ENCODE measurements at places on chromosomes 6 and 20. TPM values are rescaled to one million over a fixed set of nuclear protein-coding genes. Genes with fewer than 3 reads are reported as not detected.

DNA sequence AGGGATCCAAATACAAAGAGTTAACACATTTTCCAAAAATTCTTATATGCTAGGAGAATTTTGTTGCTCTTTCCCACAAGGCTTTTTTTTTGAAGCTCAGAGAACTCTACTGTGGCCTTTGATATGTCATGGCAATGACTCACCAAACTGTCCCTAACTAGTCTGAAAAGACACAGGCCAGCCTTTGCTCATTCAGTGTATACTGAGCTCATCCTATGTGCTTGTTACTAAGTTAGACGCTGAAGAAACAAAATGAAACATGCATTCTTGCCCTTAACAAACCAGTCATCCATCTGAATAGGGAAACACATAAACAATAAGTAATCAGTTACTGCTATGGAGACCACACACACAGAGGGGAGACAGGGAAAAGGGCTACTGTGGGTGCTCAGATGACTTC is 291.8 kb downstream of the FOXC1 start:
- DNase-seq, result peak; percentile 14

DNA sequence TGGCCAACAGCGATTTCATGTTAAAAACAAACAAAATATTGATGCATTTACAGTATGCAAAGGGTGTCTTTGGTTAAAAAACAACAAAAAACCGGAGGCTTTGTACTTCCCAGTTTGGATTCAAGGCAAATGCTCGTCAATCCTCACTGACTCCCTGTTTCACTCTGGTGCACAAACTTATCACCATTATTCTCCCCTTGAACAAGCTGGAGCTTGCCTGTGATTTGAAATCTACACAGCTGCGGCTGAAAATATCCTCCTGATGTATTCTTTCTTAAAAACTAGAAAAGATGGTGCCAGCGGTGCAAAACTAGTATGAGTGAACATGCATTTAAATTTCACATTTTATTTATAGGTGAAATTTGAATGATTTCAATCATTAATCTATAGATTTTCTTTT is 3.3 kb downstream of the PERP start:
- no peak for DNase-seq

Gene SLA2
- 0.11 TPM for total RNA-seq

Gene QKI
- 217 TPM for total RNA-seq

Gene KPNA5
- 15.4 TPM for total RNA-seq

DNA sequence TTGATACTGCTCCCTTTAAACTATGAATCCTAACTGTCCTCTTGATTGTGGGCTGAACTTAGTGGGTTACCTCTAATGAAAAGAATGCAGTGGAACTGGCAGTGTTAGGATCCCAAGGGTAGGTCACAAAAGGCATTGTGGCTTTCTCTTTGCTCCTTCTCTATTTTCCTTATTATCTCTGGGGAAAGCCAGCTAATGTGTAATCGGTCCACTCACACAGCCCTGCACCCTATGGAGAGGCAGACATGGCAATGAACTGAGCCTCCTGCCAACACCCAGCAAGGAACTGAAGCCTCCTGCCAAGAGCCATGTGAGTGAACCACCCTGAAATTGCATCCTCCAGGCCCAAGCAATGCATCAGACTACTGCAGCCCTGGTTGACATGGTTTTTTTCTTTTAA is 24.6 kb upstream of the ZNF133 start:
- no peak for DNase-seq

Measured in cardiac muscle cell (in vitro differentiated cells and primary cell).